ENCODE measurements at places on chromosomes 3 and 15. TPM values are rescaled to one million over a fixed set of nuclear protein-coding genes. Genes with fewer than 3 reads are reported as not detected.

DNA sequence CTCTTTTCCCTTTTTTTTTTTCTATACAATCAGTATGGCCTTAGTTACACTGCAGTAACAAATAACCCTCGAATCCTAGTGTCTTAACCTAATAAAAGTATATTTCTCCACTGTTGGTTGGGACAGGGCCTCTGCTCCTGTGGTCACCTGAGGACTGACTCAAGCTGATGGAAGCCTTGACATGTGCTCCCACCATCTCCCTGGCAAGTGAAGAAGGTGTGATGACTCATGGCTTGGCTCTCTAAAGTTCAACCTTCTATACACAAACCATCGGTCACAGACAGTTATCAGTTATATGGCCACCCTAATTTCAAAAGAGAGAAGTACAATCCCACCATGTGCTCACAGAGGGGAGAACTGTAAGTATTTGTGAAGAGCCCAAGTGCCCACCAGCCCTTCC lies 65.8 kb upstream of the CACNA2D3 start:
- DNase-seq, result no peak

- no peak for DNase-seq
Measured at GRCh38 chr3:138933068-138933668, 13.8 kb downstream of the FOXL2 start.

- no peak for DNase-seq
Measured at GRCh38 chr15:68464448-68465090, 32.6 kb upstream of the ITGA11 start.

DNA sequence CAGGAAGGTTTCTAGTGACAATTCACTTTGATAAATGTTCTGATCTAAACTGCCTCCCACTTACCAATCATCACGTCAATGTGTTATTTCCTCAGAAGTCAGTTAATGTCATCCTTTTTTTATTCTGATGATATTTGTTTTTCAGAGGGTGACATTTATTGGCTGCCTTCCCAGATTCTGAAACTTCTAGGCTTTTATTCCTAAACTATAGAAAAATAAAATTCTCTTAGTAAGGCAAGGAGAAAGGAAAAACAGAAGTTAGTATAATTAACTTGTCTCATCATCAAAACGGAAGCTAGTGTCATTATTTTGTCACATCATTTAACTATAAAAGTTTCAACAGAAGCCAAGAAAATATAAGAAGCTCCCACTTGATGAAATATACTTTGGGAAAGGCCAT lies 100.0 kb upstream of the C3orf80 start:
- DNase-seq, result no peak

DNA sequence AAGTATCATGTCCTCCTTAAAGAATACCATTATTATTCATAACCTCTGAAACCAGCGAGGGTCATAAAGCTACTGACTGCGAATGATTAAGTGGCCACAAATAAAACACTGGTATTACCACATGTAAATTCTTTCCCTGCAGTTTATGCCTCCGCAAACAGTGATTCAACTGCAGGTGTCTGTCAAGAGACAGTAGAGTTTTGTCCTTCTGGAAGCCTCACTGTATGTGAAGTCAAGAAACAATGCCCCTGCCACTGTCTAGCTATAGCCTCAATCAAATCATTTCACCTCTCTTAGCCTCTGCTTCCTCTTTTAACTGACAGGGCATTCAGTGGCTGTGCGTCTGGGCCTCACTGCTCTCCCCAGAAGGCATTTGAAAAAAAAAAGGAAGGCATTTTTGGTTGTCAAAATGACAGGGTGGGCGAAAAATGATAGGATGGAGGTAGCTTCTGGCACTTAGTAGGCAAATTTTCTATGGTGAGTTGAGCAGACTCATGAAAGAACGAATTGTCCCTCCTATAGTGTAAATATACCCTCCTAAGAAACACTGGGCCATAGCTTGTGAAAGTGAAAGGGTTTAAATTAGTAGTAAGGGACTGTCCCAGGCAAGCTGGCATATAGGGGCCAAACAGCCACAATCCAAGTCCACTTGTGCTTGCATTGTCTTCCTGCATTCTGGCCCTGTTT lies 66.7 kb downstream of the FILIP1L start:
- no peak for DNase-seq

Gene PLA2G4E
- total RNA-seq, result not detected

DNA sequence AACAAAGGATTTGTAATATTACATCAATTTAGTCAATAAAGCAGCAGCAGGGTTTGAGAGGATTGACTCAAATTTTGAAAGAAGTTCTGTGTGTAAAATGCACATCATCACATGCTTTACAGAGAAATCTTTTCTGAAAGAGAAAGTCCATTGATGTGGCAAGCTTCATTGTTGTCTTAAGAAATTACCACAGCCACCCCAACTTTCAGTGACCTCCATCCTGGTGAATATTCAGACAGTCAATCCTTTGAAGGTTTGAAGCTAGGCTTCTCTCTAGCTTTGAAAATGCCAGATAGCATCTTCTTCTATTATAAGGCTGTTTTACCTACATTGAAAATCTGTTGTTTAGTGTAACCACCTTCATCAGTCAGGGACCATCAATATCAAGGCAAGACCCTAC lies 51.8 kb upstream of the SETMAR start:
- DNase-seq, result peak; percentile 14

Data from naive thymus-derived CD8-positive, alpha-beta T cell (primary cell).